Stimulated activated CD4-positive, alpha-beta T cell treated with anti-CD3 and anti-CD28 coated beads, Interleukin-12 subunit alpha, Interleukin-12 subunit beta, amount 100 ng/mL, for 48 hours (primary cell): ENCODE measurements at places on chromosomes 5 and 9.

GRCh38 chr9:89872426-89872912, 267.7 kb downstream of the GADD45G start:
- no peak for DNase-seq

- DNase-seq, result no peak
Measured at GRCh38 chr5:102796498-102796897, 41.4 kb downstream of the PAM start.

GRCh38 chr5:101271945-101272344, 368.9 kb upstream of the ST8SIA4 start:
- no peak for DNase-seq

GRCh38 chr9:32394381-32395049, 10.1 kb downstream of the ACO1 start:
- no peak for DNase-seq

DNA sequence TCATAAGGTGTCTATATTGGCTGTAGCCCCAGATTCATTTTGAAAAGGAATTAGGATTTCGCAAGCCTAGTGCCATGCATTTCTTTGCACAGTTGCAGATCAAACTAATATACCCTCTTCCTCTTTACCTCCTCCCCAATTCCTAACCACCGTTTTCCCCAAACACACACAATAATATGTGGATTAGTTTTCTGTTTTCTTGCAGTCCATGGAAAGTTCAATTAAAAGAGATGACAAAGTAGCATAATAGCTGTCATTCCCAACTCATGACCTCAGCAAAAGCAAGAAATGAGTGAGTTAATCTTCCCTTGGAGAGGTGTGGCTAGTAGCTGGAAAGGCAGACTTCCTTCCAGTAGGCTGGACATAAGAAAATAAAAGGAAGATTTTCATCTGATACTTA, 349.1 kb downstream of the TMEM232 start:
- no peak for DNase-seq

DNA sequence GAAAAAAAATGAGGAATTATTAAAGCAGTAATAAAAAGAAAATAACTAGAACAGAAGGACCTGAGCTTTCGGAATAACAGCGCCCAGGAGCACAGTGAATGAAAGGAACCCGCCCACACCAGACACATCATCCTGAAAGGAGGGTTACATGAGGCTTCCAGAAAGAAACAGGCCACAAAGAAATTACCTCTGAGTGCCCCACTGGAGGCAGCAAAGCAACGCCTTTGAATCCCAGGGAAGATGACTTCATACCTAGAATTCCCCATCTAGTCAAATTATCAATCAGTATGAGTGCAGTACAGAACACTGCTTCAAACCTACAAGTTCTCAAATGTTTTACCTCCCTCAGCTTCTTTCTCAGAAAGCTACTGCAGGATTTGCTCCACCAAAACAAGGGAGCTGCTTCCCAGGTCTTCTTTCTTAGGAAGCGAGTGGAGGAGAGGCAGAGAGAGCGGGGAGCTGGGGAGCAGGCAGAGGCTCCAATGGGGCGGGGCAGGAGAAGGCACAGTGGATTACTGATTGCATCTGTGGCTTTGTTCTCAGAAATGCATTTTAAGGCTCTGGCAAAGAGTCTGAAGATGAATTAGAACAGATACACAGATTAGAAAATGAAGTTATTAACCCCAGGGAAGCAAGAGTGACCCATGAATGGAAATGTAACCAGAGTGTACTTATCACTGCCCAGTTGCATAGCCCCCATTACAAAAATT, 87.1 kb downstream of the SEMA4D start:
- DNase-seq, result peak; percentile 68

DNA sequence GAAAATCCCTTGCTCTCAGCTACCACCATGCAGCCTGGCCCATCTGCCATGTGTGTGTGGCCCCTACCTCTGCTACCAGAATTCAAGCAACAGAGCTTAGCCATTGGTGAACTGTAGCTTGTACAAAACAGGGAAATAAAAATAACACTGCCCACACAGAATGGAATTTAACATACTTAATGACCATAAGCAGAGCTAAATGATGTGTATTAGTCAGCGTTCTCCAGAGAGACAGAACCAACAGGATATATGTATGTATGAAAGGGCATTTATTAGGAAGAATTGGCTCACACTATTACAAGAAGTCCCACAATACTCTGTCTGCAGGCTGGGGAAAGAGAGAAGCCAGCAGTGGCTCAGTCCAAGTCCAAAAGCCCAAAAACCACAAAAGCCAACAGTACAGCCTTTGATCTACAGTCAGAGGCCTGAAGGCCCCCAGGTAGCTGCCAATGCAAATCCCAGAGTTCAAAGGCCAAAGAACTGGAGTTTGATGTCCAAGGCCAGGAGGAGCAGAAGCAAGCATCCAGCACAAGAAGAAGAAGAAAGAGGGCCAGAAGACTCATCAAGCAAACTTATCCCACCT, 318.8 kb downstream of the DNAH5 start:
- no peak for DNase-seq

- DNase-seq, result no peak
Measured at GRCh38 chr5:83871533-83872395, 151.1 kb upstream of the HAPLN1 start.

GRCh38 chr5:145495741-145496140, 339.4 kb downstream of the PRELID2 start:
- DNase-seq, result no peak

- peak; percentile 78 for DNase-seq
Measured at GRCh38 chr9:3525836-3526164, at the start of gene RFX3. Gene RFX3 (minus strand): TSS chr9:3526001. CDS start chr9:3395588, 130,413 bp downstream.

- DNase-seq, result no peak
Measured at GRCh38 chr9:75488719-75489110, 400.4 kb downstream of the OSTF1 start.

- no peak for DNase-seq
Measured at GRCh38 chr9:105373723-105374122, 74.1 kb upstream of the FSD1L start.

DNA sequence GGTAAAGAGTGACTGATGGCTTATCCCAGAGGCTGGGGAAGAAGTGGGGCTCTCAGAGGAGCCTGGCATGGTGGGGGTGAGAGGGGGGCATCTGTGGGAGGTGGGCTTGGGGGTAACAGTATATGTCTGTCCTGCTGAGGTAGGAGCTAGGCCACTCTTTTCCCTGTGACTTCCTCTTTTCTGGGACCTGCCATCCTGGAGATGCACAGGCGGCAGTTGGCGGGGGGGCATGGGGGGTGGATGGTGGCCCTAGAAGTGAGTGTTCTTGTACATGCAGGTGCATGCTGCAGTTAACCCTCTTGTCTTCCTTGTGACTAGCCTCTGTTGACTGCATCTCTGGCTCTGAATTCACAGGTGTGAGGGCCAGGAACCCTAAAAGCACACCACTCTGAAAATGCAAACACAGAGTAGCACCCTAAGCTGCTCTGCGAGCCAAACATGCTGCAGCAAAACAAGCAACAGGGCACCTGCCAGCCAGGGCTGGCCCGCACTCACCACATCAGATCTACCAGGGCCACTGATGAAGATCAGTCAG, 123.8 kb upstream of the SHB start:
- no peak for DNase-seq

DNA sequence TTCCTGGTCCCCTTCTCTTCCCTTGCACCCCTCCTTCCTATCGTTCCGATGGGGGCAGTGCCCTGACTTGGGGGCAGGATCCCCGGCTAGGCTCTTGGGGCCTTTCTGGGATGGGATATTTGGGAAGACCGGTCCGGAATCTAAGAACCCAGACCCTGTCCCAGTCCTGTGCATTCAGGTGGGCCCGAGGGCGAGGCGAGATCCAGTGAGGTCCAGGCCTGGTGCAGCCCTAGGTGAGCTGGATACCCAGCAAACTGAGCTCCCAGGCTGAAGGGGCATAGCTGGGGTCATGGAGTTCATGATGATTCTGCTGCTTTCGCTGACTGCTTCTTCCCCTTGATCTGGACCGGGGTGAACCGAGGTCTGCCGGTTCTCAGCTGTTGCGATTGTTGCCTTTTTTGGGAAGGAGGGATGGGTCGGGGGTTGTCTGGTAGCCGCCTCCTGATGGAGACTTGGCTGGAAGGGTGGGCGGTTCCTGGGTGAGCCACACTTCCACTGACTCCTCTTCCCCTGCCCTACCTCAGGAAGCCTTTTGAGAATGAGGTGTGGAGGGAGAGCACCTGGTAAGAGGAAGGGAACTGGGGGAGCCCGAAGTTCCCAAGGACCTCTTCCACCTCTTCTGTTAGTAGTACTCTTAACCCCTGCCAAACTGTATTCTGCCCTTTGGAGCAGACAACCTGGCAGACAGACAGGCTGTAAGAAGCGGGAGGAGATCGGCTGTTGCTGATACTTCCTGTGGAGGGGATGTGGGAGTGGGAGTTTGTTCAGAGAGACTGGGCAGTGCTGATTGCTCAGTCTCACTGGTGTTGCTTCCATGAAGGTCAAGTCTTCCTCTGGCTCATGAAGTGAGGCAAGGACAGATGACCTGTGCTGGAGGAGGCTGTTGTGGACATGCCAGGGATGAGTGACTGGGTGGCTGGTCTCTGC, 1.0 kb downstream of the LRRC8A start:
- no peak for DNase-seq

DNA sequence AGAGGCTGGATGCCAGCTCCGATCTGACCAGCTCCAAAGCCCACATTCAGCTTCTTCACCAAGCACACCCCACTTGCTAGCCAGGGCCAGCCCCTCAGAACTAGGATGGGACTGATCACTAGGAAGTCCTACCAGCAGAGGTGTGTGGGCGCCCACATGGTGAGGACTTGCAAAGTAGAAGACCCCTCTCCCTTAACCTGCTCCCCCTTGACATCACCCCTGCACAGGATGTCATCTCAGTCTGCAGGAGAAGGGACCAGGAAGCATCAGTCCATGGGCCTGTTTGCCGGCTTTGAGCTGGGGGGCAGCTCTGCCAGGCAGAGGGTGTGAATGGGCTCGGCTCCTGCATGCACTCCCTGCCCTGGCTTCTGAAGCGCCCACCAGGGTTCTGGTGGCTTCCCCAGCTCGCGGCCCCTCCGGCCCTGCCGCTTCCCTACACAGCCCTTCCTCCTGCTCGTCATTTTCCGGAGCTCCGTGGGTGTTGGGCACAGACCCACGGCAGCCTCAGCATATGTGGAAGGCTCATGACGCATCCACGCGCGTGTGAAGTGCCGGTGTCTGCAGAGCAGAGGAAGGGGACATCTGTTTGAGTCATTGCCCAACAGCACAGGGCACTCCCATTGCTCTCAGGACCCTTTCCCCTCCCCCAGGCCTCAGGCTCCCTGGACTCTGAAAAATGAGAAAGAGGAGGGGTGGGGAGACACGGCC, 3.7 kb upstream of the FAM78A start:
- no peak for DNase-seq

DNA sequence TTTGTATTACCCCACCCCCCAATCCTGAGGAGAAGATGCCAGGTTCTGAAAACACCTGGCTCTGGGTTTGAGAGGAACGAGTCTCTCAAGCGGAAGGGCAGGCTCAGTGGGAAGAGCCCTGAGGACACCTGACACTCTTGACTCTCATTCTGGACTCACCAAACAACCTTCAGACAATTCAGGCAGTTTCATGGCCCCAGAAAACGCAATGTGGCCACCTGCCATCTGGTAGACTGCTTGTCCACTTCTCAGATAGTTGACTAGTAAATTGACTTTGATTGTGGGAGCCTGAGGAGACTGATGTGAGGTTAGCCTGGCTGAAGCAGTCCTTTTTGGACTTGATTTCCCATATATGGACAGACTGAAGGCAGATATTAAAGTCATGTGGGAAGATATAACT, 117.5 kb upstream of the FSTL4 start:
- no peak for DNase-seq

- no peak for DNase-seq
Measured at GRCh38 chr9:120100595-120100994, 479.4 kb downstream of the CDK5RAP2 start.

DNA sequence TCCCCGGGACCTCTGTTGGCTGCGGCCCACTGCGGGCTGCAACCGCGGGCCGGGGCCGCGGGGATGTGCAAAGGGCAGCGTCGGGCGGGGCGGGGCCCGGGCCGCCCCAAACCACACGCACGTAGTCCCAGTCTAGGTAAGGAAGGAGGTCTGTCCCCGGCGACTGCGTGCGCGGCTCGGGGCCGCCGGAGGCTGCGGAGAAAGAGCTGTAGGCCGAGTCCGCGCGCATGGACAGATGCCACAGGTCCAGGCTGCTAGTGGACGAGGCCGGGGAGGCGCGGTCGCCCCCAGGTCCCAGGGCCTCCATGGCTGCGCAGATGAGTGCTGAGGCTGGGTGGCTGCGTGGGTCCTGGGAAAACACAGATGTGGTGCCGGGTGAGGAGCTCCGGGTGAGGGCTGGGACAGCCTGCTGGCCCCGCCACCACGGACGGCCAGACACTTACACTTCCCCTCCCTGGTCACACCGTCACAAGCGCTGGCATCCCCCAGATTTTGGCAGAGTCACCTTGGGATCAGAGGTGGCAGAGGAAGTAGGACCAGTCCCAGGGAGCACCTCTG, 4.5 kb downstream of the SHROOM1 start:
- DNase-seq, result no peak

GRCh38 chr5:34476941-34477565, 179.1 kb upstream of the RAI14 start:
- DNase-seq, result no peak

- no peak for DNase-seq
Measured at GRCh38 chr5:128477944-128478343, 60.1 kb downstream of the FBN2 start.

DNA sequence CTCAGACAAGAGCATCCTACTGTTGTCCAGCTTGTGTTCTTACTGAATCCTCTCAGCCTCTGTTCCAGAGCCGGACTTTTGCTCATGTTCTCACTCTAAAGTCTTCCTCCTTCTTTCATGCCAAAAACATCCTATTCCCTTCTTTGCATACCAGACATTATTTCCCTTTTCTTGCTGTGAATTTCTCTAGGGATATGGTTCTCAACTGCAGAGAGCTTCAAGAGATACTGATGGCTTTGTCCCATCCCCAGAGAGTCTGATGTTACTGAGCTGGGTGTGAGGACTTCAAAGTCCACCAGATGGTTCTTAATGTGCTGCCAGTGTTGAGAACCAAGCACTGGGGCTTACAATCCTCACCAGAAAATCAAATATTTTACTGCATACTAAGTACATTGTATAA, 98.6 kb upstream of the FER start:
- DNase-seq, result no peak

DNA sequence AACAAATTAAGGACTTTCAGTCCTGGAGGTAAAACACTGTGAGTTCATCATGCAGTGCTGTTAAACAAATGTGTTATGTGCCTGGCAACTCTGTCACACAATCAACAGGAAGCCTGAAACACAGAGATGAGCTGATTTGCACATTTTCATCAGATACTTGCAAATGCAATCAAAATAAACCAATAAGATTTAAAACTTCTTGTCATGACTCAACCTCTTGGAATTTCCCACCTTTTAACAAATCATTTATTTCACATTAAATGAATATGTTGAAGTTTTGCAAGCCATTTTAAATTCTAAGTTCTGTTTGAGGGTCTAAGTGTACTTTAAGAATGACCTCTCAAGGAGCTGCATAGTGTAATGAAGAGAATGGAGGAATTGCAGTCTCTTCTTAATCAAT, 64.4 kb downstream of the ANXA1 start:
- DNase-seq, result no peak

- no peak for DNase-seq
Measured at GRCh38 chr9:99851500-99851822, 29.8 kb downstream of the NR4A3 start.

GRCh38 chr9:104912606-104913005, 15.3 kb downstream of the ABCA1 start:
- no peak for DNase-seq

GRCh38 chr5:164951570-164951969, 1446.2 kb downstream of the MAT2B start:
- DNase-seq, result no peak

GRCh38 chr9:126155756-126156664, 170.6 kb upstream of the MVB12B start:
- no peak for DNase-seq
